ENCODE measurements at places on chromosomes 7 and 10. TPM values are rescaled to one million over a fixed set of nuclear protein-coding genes. Genes with fewer than 3 reads are reported as not detected.

GGCT gene
- total RNA-seq = 25.6 TPM

ELOVL3 gene
- not detected for total RNA-seq

- H3K4me3 ChIP-seq = no peak overlapping the region
- H3K27me3 ChIP-seq = no peaks in the 10 kb centered on the region
- peak overlapping the region; percentile 57 for H3K27ac ChIP-seq
- no peak for DNase-seq
These were observed 13.1 kb downstream of the PLCE1 start for GRCh38 chr10:94006591-94007550.

GRCh38 chr7:140383954-140384713 is 14.2 kb downstream of the SLC37A3 start:
- H3K4me3 ChIP-seq = no peak overlapping the region
- H3K4me1 ChIP-seq = peaks cover 12% of the 10 kb centered on the region
- H3K27ac ChIP-seq = no peak overlapping the region

ADIRF gene
- total RNA-seq = 0.54 TPM

PLAU gene
- 54.2 TPM for total RNA-seq

SOSTDC1 gene
- not detected for total RNA-seq

HGF gene
- 3.4 TPM for total RNA-seq

DNA sequence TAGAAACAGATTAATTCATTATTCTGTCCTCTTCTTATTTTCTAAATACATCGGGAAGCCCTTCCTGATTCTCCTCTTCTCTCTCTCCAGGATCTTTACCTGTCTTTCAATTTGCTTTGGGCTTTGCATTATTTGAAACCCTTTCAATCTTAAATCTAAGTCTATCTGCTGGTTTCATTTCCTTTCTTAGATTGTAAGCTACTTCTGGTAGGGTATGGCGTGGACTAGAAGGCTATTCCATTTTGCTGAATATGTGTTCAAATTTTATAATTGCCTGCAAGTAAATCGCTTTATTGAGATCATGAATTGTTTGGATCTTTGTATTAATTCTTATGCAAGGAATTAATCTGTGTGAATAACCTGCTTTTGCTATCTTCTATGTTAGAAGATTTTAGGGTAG is 11.1 kb downstream of the STAM start:
- no peak for DNase-seq
- no peak overlapping the region for H3K27ac ChIP-seq
- H3K36me3 ChIP-seq = peaks cover 6% of the 10 kb centered on the region
- H3K4me3 ChIP-seq = no peak overlapping the region

- H3K4me1 ChIP-seq = no peaks in the 10 kb centered on the region
- H3K4me3 ChIP-seq = no peak overlapping the region
- H3K27ac ChIP-seq = peak overlapping the region; percentile 22
- H3K36me3 ChIP-seq = no peaks in the 10 kb centered on the region
- DNase-seq = no peak
These were observed 313.5 kb downstream of the WDR37 start for GRCh38 chr10:1369665-1370064.

PKD2L1 gene
- total RNA-seq = not detected

DNA sequence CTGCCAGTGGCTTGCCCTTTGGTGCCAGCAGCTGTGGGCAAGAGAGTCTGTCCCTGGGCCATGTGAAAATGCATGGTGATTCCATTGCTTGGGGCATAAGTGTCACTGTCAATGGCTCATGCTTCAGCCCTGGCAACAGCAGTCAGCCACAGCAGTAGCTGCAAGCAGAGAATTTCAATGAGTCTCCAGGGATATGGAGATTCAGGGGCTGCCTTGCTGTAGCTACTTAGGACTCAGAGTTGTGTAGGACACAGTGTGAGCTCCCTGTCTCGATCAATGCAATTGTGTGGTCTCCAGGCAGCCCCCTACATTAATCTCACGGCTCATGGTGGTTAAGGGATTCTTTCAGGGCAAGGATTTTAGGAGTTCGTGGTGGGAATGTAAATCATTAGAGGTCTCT is 126.3 kb upstream of the STARD3NL start:
- DNase-seq = no peak
- H3K4me1 ChIP-seq = no peaks in the 10 kb centered on the region
- H3K27ac ChIP-seq = no peak overlapping the region
- no peaks in the 10 kb centered on the region for H3K27me3 ChIP-seq
- no peak overlapping the region for H3K4me3 ChIP-seq

ARL5B gene
- total RNA-seq = 16.0 TPM

DNA sequence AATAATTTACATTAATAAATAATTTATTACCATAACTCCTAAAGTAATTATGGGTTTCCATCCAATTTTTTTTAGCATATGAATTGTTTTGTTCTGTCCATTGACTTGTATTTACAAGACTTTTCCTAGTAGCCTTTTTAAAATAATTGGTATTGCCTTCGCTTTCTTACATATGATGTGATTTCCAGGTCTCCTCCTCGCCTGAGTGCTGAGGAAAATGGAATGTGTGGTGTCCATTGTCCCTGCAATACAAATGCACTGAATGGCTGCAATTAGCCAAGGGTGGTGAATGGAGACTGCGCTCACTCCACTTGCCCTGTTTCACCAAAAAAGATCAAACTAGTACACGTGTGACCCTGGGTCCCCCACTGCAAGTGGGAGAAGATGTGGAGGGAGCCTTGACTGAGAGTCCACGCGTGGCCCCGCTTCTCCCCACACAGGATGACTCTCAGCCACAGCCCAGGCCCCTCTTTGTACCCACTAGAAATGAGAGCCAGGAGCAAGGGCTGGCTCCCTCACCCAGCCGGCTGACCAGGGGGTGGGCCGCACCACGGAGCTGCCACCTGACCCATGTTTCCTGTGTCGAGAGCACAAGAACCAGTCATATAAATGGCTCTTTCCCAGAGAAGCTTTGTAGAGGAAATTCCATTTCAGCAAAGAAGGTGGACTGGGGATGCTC is 52.6 kb downstream of the FAM53B start:
- H3K4me1 ChIP-seq = no peaks in the 10 kb centered on the region
- H3K27me3 ChIP-seq = no peaks in the 10 kb centered on the region
- H3K4me3 ChIP-seq = no peak overlapping the region
- H3K27ac ChIP-seq = no peak overlapping the region
- H3K36me3 ChIP-seq = peaks cover 15% of the 10 kb centered on the region

PIP gene
- total RNA-seq = not detected

DNA sequence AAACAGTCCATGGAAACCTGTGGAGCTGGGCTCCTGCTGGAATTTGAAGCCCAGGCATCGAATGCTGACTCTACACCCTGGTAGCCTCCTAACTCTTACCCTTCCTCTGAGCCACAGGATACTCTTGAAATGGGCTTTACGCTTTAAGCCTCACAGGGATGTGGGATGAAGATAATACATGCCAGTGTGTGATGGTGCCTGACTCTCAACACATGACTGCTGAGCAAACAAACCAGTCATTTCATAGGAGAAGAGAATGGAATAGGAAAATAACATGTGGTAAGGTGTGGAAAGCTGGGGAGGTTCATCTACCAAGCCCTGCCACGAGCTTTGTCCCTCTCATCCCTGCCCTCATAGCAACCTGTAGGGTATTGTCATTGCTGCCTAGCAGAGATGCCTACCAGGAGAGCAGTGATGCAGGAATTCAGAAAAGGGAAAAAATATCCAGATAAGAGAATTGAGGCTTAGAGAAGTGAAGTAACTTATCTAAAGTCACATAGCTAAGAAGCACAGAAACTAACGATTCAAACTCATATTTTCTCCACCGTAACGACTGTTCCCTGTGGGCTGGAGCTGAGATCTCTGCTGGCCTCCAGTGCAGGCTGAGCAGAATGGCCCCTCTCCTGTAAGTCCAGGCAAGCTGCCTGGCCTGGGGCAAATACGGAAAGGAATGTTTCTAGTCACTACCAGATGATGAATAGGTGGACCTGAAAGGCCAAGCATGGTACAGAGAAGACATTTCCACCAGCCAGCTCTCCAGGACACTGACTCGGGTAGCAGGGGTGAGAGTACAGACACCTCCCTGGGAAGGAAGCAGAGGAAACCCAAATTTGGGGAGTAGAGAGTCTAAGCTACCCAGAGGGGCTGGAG is 90.2 kb upstream of the DUSP5 start:
- H3K4me1 ChIP-seq = peaks cover 54% of the 10 kb centered on the region
- H3K27me3 ChIP-seq = peaks cover 2% of the 10 kb centered on the region
- DNase-seq = no peak
- peak overlapping the region; percentile 62 for H3K27ac ChIP-seq
- H3K36me3 ChIP-seq = no peaks in the 10 kb centered on the region

DNA sequence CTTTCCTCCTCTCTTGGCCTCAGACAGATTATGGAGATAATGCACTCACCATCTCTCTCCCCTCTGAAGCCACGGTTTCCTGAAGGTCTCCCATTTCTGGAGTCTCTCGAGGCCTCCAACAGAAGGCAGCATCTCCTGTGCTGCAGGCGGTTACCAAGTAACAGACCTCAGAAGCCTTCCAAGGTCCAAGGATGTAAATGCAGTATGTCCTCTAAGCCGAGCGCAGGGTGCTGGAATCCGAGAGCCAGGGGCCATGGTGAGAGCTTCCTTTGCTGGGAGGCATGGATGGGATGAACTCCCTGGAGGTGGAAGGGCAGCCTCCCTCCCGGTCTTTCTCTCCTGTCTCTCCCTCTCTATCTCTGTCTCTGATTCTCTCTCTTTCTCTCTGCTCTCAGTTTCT is 79.8 kb downstream of the ADARB2 start:
- H3K4me3 ChIP-seq = no peak overlapping the region
- no peaks in the 10 kb centered on the region for H3K36me3 ChIP-seq
- DNase-seq = no peak
- peaks cover 9% of the 10 kb centered on the region for H3K27me3 ChIP-seq
- no peaks in the 10 kb centered on the region for H3K4me1 ChIP-seq

DNA sequence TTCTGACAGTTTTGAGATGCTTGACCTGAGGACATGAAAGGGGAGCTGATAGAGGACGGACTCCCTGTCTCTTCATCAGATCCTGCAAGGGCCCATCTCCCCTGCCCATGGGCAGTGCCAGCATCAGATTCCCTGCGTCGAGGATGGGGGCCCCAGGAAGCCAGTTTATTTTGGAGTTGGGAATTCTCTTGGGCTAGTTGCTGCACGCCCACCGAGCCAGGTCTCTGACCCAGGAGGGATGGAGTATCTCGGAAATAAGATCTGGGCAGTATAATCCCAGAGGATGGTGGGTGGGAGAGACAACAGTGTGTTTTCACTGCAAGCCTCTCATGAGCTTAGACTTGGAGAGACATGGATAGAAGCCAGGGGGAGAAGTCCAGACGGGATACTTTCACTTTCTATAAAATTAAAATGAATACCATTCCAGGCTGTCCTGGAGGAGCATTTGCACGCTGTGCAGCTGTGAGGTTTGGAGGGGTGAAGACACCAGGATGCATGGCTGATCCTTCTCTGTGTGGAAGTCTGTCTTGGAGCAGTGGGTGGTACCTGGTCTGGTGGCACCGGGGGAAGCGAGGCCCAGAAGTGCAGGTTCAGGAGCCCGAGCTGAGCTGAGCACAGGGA is 25.8 kb downstream of the DOCK1 start:
- H3K27ac ChIP-seq = peak overlapping the region; percentile 78
- peaks cover 10% of the 10 kb centered on the region for H3K36me3 ChIP-seq
- peak overlapping the region; percentile 59 for H3K4me3 ChIP-seq
- H3K27me3 ChIP-seq = no peaks in the 10 kb centered on the region
- H3K4me1 ChIP-seq = peaks cover 47% of the 10 kb centered on the region
- no peak for DNase-seq

- H3K27ac ChIP-seq = peak overlapping the region; percentile 94
- no peak overlapping the region for H3K4me3 ChIP-seq
- peaks cover 65% of the 10 kb centered on the region for H3K4me1 ChIP-seq
These were observed 19.6 kb downstream of the SGMS1 start for GRCh38 chr10:50604049-50604640.

- H3K4me1 ChIP-seq = peaks cover 3% of the 10 kb centered on the region
- DNase-seq = no peak
- H3K4me3 ChIP-seq = no peak overlapping the region
- no peak overlapping the region for H3K27ac ChIP-seq
- no peaks in the 10 kb centered on the region for H3K27me3 ChIP-seq
- H3K36me3 ChIP-seq = peaks cover 7% of the 10 kb centered on the region
These were observed 48.6 kb downstream of the HIBADH start for GRCh38 chr7:27614095-27614494.

DNA sequence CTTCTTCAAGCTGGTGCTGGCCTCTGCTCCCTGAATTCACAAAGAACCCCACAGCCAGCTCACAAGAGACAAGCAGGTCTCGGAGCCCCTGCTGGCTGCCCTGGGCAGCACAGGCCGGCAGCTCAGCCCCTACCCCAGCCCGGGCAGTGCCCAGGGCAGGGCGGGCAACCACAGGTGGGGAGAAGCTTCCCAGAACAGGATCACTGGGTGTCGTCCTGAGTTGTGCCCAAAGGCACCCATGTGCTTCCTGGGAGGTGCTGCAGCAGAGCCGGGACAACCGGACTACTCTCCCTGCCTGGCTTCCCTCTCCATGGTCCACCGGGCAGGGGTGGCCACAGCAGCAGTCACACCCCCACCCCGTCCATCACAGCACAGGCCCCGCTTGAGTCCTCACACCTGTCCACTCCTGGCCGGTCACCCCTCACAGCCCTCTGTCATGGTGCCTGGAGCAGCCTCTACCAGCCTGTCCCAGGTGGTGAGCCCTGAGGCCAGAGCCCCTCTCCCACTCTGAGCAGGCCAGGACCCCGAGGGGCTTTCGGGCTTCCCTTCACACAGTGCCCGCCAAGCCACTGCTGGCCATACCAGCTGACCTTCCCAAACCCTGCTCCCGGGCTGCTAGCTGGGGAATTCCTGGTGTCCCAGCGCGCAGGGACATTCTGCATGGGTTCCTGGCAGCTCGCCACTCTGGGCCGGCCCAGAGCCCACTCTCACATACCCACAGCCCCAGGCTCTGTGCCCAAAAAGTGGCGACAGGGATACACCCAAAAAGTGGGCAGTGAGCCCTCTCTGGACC is 3.1 kb downstream of the RASGEF1A start:
- peaks cover 43% of the 10 kb centered on the region for H3K27me3 ChIP-seq
- no peak for DNase-seq
- peaks cover 12% of the 10 kb centered on the region for H3K4me1 ChIP-seq
- no peak overlapping the region for H3K4me3 ChIP-seq
- H3K36me3 ChIP-seq = no peaks in the 10 kb centered on the region

GRCh38 chr7:115363916-115364315 is 442.0 kb downstream of the MDFIC start:
- no peak overlapping the region for H3K4me3 ChIP-seq
- no peaks in the 10 kb centered on the region for H3K27me3 ChIP-seq
- no peak for DNase-seq
- H3K36me3 ChIP-seq = peaks cover 2% of the 10 kb centered on the region
- H3K27ac ChIP-seq = no peak overlapping the region

GRCh38 chr7:50982626-50983025 is 199.9 kb upstream of the GRB10 start:
- H3K27me3 ChIP-seq = peaks cover 4% of the 10 kb centered on the region
- no peak for DNase-seq
- H3K27ac ChIP-seq = no peak overlapping the region
- H3K36me3 ChIP-seq = peaks cover 3% of the 10 kb centered on the region
- peaks cover 3% of the 10 kb centered on the region for H3K4me1 ChIP-seq
- H3K4me3 ChIP-seq = no peak overlapping the region

VPS37D gene
- 6.6 TPM for total RNA-seq

SLC16A12 gene
- 2.6 TPM for total RNA-seq

DNA sequence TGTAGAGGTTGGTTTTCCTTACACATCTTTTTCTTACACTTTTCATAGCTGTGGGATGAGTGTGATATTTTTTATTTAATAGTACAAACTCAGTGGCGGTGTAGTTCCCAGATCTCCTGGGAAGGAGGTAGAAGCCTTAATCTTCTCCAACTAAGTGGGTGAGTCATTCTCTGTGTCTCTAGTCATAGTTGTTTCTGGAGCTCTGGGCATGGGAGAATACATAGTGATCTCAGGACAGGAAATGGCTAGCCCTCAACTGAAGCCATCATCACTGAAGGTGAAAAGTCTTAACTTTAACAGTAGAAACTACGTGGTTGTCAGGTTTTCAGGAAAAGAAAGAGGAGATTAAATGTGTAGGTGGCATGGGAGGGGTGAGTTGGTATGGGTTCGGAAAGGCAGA is 319.4 kb upstream of the FZD8 start:
- H3K36me3 ChIP-seq = peaks cover 3% of the 10 kb centered on the region
- H3K4me3 ChIP-seq = no peak overlapping the region
- H3K4me1 ChIP-seq = peaks cover 67% of the 10 kb centered on the region
- peak overlapping the region; percentile 88 for H3K27ac ChIP-seq
